ENCODE measurements at places on chromosomes 6 and 20. TPM values are rescaled to one million over a fixed set of nuclear protein-coding genes. Genes with fewer than 3 reads are reported as not detected.
A peak's percentile ranks its signal among the peaks of the same experiment; 100 is the strongest.

GRCh38 chr6:46490425-46491200, 636 bp downstream of the RCAN2 start:
- peaks cover 10% of the 10 kb centered on the region for H3K4me1 ChIP-seq
- H3K27ac ChIP-seq: no peak overlapping the region
- H3K4me3 ChIP-seq: peak overlapping the region; percentile 75
- no peaks in the 10 kb centered on the region for H3K36me3 ChIP-seq
- DNase-seq: no peak
- peaks cover 21% of the 10 kb centered on the region for H3K27me3 ChIP-seq

- H3K27me3 ChIP-seq: peaks cover 4% of the 10 kb centered on the region
- no peaks in the 10 kb centered on the region for H3K4me1 ChIP-seq
- no peak overlapping the region for H3K4me3 ChIP-seq
- H3K27ac ChIP-seq: no peak overlapping the region
- DNase-seq: no peak
- H3K36me3 ChIP-seq: no peaks in the 10 kb centered on the region
Measured at GRCh38 chr20:22909436-22909835, 125.7 kb upstream of the SSTR4 start.

DNA sequence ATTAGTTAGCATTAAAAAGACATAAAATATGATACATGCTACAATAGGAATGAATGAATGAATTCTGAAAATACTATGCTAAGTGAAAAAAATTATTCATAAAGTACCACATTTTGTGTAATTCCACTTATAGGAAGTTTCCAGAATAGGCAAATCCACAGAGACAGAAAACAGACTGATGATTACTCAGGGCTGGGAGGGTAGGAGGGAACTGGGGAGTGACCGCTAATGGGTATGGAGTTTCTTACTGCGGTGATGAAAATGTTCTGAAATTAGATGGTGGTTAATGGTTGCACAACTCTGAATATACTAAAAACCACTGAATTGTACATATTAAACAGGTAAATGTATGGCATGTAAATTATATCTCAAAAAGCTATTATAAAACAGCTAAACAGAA, 22.6 kb downstream of the FERMT1 start:
- no peaks in the 10 kb centered on the region for H3K4me1 ChIP-seq
- DNase-seq: no peak
- no peaks in the 10 kb centered on the region for H3K27me3 ChIP-seq
- no peaks in the 10 kb centered on the region for H3K36me3 ChIP-seq
- H3K4me3 ChIP-seq: no peak overlapping the region

Gene CALHM4
- polyA plus RNA-seq: not detected

DNA sequence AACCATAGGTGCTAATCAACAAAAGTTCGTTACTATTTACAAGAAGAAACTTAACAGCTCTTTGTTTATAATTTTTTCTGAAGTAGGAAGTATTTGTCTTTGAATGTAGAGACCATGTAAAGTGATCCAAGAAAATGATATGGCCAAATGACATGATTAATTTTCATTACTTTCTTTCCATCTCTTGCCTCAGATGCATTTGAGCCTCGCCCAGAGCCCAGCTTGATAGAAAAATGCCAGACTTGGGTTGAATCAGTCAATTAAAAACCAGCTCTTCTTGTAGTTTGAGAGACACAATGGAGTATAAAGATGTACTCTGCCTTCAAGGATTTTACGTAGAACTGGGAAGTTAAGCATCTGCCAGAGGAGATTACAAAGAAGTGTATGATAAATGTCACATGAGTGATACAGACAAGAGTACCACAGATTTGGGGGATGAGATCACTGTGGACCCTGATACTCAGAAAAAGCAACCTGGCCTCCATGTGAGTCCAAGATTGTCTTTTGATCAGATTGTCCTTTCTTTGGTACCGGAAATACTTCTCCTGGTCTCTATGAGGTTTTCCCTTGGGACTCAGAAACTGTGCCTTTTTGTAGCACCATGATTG, 92.5 kb upstream of the SUPT3H start:
- H3K4me1 ChIP-seq: no peaks in the 10 kb centered on the region
- no peak for DNase-seq
- no peaks in the 10 kb centered on the region for H3K36me3 ChIP-seq
- H3K4me3 ChIP-seq: no peak overlapping the region
- H3K27me3 ChIP-seq: peaks cover 2% of the 10 kb centered on the region

- H3K36me3 ChIP-seq: no peaks in the 10 kb centered on the region
- no peak for DNase-seq
- H3K4me3 ChIP-seq: no peak overlapping the region
Measured at GRCh38 chr20:49595811-49596561, 28.0 kb upstream of the PTGIS start.

- H3K4me3 ChIP-seq: no peak overlapping the region
- H3K36me3 ChIP-seq: no peaks in the 10 kb centered on the region
- H3K27me3 ChIP-seq: peaks cover 4% of the 10 kb centered on the region
- no peak overlapping the region for H3K27ac ChIP-seq
- no peak for DNase-seq
Measured at GRCh38 chr20:18978311-18978710, 164.7 kb downstream of the SCP2D1 start.

Gene NFYA
- 20.5 TPM for polyA plus RNA-seq

- H3K27me3 ChIP-seq: peaks cover 5% of the 10 kb centered on the region
- no peak for DNase-seq
- no peaks in the 10 kb centered on the region for H3K36me3 ChIP-seq
- no peaks in the 10 kb centered on the region for H3K4me1 ChIP-seq
Measured at GRCh38 chr20:53270792-53271375, 298.7 kb downstream of the TSHZ2 start.

Gene SLC22A23
- polyA plus RNA-seq: 0.14 TPM

Gene CTSZ
- polyA plus RNA-seq: 2.6 TPM

DNA sequence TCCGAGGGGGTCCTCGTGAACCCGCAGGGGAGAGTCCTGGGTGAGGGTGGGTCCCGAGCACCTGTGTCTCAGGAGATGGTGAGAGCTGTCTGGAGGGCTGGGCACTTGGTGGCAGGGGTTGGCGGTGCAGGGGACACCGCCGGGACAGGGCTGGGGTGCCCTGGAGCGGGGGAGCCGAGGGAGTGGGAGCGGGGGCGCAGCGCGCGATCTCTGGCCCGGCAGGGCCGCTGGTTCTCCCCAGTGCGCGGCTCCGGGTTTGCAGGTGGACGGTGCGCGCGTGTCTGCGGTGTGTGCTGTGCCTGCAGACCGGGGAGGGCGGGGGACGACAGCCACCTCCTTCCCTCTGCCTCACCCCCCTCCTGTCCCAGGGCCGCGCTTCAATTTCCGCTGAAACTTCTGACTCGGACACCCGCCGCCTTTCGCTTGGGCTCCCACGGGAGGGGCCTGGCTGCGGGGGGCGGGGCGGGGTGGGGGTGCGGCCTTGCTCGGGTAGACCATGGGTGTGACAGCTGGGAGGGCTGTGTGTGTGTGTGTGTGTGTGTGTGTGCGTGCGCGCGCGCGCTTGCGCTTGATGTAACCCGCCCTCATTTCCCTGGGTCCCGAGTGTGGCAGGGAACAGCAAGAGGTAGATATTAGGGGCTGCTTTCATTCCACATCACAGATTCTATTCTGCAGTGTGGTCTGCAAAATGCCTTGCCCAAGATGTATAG, 1.2 kb downstream of the TRIB3 start:
- H3K36me3 ChIP-seq: peaks cover 3% of the 10 kb centered on the region
- peak overlapping the region; percentile 84 for H3K27ac ChIP-seq
- H3K27me3 ChIP-seq: peaks cover 4% of the 10 kb centered on the region
- H3K4me1 ChIP-seq: peaks cover 4% of the 10 kb centered on the region

DNA sequence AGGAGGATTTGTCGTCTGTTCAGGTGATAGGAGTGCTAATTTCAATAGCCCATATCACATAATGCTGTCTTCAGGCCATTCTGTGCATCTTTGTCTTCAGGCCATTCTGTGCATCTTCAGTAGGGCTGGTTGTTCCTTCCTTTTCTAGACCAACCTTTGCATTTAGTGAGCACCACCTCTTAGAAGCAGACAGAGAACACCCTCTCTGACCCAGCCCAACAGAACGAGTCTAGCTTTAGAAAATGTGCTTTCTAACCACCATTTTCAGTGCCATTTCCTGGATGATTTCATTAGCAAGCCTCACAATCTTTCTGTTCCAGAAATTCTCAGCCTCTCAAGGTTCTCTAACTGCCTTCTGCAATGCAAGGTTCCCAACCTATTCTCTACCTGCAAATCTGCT, 215.3 kb upstream of the KCNQ5 start:
- no peak for DNase-seq
- no peaks in the 10 kb centered on the region for H3K4me1 ChIP-seq
- H3K36me3 ChIP-seq: no peaks in the 10 kb centered on the region
- H3K4me3 ChIP-seq: no peak overlapping the region
- peaks cover 9% of the 10 kb centered on the region for H3K27me3 ChIP-seq

DNA sequence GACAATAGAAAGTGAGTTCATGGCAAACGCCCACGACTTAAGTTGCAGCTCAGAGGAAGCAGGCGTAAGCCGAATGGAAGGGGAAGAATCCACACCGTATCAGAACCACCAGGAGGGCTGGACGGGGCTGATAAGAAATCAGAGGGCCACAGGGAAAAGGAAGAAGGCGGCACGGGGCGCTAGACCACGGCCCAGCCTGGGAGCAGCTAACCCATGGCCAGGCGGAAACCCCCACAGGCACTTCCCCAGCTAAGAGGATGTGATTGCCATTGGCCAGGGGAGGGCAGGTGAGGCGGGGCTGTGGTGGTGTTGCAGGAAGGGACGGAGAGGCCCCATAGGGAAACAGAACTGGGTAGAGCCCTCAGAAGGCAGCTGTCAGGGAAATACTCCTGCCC, 174.0 kb upstream of the AFDN start:
- no peak overlapping the region for H3K4me3 ChIP-seq

Gene HLA-DMB
- 89.1 TPM for polyA plus RNA-seq

Gene PSMA7
- polyA plus RNA-seq: 643 TPM

Gene ID4
- polyA plus RNA-seq: not detected

DNA sequence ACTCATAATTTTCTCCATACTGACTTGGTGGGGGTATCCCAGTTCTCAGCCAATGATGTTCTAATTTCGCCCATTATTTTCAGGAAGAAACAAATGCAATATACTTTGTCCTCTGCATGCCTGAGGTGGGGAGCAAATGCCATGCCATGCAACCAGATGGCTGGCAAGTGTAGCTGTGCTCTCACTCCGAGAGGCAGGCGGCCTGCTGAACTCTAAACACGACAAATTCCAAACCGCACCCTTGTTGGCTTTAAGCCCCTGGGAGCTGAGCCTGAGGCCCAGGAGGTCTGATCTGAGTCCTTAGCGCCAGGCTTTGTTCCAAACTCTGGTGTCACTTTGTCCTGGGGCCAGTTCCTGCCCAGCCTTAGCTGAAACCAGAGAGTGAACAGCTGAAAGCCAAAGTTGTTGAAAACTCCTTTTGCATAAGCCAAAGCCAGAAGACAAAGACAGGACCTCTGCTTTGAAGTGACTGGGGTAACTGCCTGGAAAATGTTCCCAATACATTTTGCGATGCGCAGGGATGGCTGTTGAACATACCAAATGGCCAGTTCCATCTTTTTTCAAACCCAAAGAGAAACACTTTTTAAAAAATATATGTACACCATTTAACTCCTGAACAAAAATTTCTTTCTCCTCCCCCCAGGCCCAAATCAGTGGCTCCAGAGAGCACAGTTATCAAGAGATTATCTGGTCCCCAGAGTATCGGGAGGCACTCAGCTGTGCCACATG, 46.2 kb downstream of the TTI1 start:
- H3K27ac ChIP-seq: no peak overlapping the region
- no peak overlapping the region for H3K4me3 ChIP-seq
- peaks cover 29% of the 10 kb centered on the region for H3K36me3 ChIP-seq

GRCh38 chr6:21478883-21479539, 114.5 kb upstream of the SOX4 start:
- H3K27me3 ChIP-seq: peaks cover 8% of the 10 kb centered on the region
- no peak overlapping the region for H3K27ac ChIP-seq
- no peaks in the 10 kb centered on the region for H3K4me1 ChIP-seq
- H3K4me3 ChIP-seq: no peak overlapping the region

DNA sequence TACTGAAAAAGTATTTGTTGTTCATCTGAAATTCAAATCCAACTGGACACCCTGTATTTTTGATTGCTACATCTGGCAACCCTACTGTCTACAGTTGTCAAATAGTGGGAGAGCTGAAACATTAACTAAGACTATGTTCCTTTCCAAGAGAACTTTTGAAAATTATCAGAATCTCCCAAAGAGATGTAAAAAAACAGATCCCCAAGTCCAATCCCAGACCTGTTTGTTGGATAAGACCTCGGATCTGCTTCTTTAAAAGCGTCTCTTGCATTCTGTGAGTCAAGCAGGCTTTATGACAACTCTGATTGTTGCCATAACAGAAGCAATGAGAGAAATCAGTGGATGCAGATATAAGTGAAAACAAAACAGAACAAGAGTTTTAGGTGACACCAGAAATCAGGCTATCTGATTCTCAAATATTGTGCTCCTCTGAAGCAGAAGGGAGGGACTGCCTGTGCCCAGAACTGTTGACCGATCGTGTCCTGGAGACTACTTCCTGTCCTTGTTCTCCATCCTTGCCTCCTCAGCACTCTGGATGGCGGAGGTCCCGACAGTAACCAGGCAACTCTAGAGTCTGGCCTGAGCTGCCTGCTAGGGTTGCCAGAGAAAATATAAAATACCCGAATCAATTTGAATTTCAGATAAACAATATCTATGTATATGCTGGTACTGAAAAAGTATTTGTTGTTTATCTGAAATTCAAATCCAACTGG, 853.8 kb downstream of the MAFB start:
- no peak for DNase-seq
- H3K27me3 ChIP-seq: no peaks in the 10 kb centered on the region

Gene CDH4
- polyA plus RNA-seq: not detected

GRCh38 chr6:68468244-68468884, 166.7 kb upstream of the ADGRB3 start:
- no peaks in the 10 kb centered on the region for H3K4me1 ChIP-seq
- H3K4me3 ChIP-seq: no peak overlapping the region
- H3K36me3 ChIP-seq: no peaks in the 10 kb centered on the region
- H3K27me3 ChIP-seq: no peaks in the 10 kb centered on the region
- H3K27ac ChIP-seq: no peak overlapping the region
- DNase-seq: no peak

DNA sequence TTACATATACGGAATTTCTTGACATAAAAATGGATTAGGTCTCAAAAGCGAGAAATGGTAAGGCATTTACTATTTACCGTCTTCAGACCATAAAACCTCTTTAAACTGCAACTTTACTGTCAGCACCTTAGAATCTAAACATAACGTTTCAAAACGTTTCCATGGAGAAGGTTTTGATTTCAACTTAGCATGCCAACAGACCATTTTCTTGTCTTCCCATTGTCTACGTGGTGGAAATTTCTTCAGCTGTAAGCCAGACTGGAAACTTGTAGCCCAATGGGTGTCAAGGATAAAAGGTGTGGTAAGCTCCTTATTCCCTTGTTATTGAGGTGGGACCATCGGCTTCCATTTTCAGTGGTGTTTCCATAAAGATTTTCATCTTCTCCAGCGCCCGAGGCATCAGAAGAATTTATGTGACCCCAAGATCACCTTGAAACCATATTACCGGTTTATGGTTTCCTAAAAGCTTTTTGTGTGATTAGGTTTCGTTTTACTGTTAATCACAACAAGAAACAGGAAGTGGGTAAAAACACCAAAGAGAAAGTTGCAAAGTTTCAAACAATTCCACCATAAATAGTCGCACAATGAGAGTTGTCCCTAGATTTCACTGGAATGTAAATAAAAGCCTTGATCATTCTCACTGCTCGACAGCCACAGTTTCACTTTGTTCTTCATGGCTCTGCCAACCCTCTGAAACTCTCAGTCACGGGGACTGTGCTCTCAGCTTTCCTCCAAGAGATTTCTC, 63.0 kb upstream of the CD2AP start:
- H3K27ac ChIP-seq: peak overlapping the region; percentile 39
- peaks cover 20% of the 10 kb centered on the region for H3K4me1 ChIP-seq
- H3K4me3 ChIP-seq: peak overlapping the region; percentile 83
- DNase-seq: peak; percentile 42

- no peak overlapping the region for H3K4me3 ChIP-seq
- H3K27ac ChIP-seq: no peak overlapping the region
- no peaks in the 10 kb centered on the region for H3K4me1 ChIP-seq
- no peaks in the 10 kb centered on the region for H3K36me3 ChIP-seq
- no peak for DNase-seq
Measured at GRCh38 chr20:10992731-10993130, 318.9 kb upstream of the JAG1 start.

Measured in immature natural killer cell (primary cell).